ENCODE measurements at places on chromosomes 6 and 20. TPM values are rescaled to one million over a fixed set of nuclear protein-coding genes. Genes with fewer than 3 reads are reported as not detected.

The LINC00237 gene
- not detected for polyA plus RNA-seq

The PNLDC1 gene
- not detected for polyA plus RNA-seq

DNA sequence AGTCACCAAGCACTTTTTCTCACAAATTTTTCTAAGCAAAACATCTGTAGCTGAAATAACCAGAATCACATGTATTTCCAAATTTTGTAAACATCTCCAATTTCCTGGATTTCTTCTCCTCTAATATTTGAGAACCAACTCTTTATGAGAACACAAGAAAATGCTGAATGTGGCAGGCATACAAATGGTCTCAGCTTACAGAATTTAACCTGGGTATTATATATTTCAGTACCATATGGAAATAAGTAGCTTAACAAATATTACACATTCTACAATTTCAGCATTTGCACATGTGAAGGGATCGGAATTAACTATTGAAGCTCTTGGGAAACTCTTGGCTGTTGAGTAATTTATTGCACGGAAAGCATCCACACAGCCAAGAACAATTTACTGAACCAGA is 92.5 kb downstream of the TBXT start:
- peaks cover 10% of the 10 kb centered on the region for H3K27me3 ChIP-seq
- no peaks in the 10 kb centered on the region for H3K4me1 ChIP-seq
- H3K27ac ChIP-seq = no peak overlapping the region
- no peak overlapping the region for H3K4me3 ChIP-seq
- no peaks in the 10 kb centered on the region for H3K36me3 ChIP-seq

DNA sequence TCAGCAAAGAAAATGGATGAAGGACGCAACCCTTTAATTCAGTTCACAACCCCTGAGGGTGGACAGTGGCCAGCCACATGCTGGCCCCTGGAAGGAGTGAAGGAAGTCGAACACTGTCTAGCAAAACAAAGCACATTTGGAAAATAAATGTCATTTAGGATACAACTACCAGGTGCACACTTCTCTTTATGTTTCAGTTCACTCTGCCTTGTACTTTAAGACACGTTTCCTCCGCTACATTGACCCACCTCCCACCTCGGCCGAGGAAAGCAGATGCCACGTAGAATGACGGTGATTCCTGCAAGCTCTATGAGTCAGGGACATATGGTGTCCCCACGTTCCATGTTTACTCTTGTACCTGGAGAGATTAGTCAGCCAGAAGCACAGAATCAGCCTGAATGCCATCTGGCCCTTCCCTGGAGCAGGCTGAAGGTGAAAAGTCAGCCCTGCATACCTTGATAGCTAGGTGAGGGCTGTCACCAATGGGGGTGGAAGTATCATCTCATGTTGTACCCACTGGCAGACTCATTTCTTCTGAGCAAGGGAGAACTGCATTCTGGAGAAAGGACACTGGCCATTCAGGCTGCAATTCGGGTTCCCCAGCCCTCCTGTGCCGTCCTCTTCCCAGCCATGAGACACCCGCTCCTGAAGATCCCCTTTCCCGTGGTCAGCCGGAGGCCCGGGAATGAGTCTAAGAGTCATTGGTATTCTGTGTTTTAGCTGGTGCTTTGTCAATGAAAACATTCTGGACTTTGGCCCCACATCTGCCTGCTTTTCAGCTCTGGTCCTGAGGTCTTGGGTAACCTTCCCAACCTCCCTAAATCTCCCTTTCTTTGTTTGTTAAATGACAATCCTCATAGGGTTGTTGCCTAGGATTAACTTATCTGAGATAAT is 60.6 kb downstream of the FOXA2 start:
- peaks cover 5% of the 10 kb centered on the region for H3K27me3 ChIP-seq
- H3K4me1 ChIP-seq = peaks cover 7% of the 10 kb centered on the region
- no peak overlapping the region for H3K4me3 ChIP-seq
- H3K36me3 ChIP-seq = no peaks in the 10 kb centered on the region
- peak overlapping the region; percentile 26 for H3K27ac ChIP-seq

DNA sequence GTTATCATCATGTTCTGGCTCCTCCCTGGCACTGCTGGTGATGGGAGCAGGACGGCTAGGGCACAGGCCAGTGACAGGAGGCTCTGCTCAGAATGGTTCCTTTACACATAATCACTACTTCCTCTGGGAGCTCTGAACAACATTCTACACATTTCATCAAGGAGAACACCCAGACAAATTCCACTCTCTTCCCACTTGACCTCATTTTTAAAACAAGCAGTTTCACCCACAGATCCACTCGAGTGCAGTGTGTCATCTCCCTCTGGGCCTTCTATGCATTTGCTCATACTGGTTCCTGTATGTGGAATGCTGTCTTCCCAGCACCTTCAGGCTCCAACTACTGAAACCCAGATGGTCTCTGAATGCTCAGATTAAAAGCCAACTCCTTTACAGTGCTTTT is 84.8 kb downstream of the ELOVL5 start:
- peaks cover 61% of the 10 kb centered on the region for H3K36me3 ChIP-seq
- DNase-seq = no peak
- H3K27ac ChIP-seq = no peak overlapping the region
- peaks cover 4% of the 10 kb centered on the region for H3K4me1 ChIP-seq

DNA sequence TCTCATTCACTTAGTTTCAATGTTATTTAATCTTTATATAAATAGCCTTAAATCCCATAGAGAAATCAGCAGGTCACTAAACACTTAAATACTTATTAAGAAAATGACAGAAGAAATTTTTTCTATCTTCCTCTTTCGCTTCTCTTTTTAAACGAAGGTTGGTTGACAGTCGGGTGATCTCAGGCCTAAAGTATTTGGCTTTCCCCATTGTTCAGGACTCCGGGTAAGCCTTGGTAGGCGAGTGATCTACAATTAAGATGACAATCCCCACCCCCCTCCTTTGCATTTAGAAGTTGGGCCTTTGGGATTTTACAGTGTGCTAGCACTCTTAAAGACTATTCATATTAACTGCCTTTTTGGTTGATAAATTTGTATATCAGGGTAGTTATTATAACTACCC is 19.7 kb upstream of the UTRN start:
- no peak for DNase-seq
- H3K4me1 ChIP-seq = peaks cover 20% of the 10 kb centered on the region
- no peak overlapping the region for H3K4me3 ChIP-seq
- no peaks in the 10 kb centered on the region for H3K36me3 ChIP-seq

- peaks cover 8% of the 10 kb centered on the region for H3K36me3 ChIP-seq
- no peak overlapping the region for H3K27ac ChIP-seq
- DNase-seq = no peak
- no peak overlapping the region for H3K4me3 ChIP-seq
- H3K27me3 ChIP-seq = no peaks in the 10 kb centered on the region
Observed at GRCh38 chr6:15659181-15659580, 3.6 kb downstream of the DTNBP1 start.

DNA sequence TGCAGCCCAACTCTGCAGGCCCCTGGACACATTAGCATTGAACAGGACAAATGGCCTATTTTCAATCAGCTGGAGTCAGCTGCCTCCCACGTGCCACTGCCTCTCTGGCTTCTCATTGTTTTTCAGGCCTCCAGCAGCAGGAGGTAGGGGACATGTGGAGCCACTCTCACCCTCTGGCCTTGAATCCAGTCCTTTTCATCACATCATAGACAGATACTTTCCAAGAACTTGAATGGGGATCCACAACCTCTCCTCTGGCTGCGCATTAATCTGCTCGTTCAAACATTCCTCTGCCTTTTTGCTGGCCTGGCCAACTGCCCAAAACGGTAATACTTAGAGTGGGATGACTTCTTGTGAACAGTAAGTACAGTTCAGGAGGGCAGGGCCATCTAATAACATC is 592.3 kb downstream of the PKHD1 start:
- H3K27me3 ChIP-seq = no peaks in the 10 kb centered on the region
- H3K36me3 ChIP-seq = no peaks in the 10 kb centered on the region
- peaks cover 4% of the 10 kb centered on the region for H3K4me1 ChIP-seq
- no peak overlapping the region for H3K27ac ChIP-seq

Measured in stomach (tissue), 19 donors.